NK-92 treated with Interleukin-12 subunit alpha and Interleukin-12 subunit beta, amount 100 ng/mL, for 24 hours (cell line): ENCODE measurements at places on chromosomes 7 and 10.

GRCh38 chr7:44762726-44763522 lies 14.3 kb downstream of the ZMIZ2 start:
- DNase-seq: no peak

DNA sequence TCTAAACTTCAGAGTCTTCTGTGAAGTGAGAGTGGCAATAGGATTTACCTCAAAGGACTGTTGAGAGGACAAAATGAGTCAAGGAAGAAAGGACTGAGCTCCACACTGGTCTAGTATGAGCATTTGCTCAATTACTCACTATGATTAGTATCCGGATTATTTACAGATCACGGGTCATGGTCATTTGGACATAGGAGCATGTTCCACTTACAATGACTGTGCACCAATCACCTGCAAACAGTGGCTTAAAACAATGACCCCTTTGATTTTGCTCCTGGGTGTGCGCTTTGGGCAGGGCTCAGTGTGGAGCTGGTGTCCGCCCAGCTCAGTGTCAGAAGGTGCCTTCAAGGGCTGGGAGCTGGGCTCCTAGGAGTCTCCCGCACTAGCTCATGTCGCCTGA lies 225.4 kb downstream of the TCERG1L start:
- DNase-seq: no peak

- DNase-seq: no peak
Observed at GRCh38 chr7:77823787-77824186, 25.2 kb downstream of the PHTF2 start.

DNA sequence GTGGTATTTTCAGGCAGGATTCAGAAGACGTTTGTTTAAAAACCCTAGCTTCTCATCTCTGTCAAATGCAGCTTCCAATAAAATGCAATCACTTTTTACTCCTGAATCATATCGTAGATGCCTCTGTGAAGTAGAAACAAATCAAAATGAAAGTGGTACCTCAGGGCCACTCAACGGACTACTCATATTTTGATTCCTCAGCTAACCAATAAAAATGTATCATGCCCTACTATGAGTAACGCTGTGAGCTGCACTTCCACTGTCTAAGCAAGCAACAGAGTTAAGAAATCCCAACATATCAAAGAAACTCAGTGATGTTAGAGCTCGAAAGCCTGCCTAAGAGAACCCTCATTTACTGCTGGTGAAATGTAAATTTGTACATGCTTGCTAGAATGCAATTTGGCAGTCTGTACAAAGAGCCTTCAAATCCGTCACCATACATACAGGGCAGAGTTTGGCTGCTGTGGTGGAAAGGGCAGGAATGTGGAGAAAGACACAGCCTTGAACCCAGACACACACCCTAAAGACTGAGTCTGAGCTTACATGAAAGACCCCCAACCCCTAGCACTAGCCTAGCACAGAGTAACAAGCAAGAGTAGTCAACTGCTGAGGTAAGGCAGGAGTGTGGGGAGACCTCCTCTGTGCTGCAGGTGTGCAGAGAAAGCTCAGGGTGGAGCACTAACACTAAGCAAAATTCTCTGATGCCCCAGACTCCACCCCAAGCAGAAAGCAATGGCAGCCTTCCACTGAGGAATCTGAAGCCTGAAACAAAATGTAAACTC lies 151.5 kb downstream of the ANK3 start:
- DNase-seq: no peak

- no peak for DNase-seq
Observed at GRCh38 chr10:96618653-96619052, 31.8 kb upstream of the TM9SF3 start.

GRCh38 chr7:17845197-17845547 lies 95.1 kb downstream of the SNX13 start:
- no peak for DNase-seq

- DNase-seq: no peak
Observed at GRCh38 chr7:140977741-140978140, 37.0 kb downstream of the MRPS33 start.

GRCh38 chr7:140526214-140526613 lies 46.9 kb upstream of the MKRN1 start:
- DNase-seq: no peak

- no peak for DNase-seq
Observed at GRCh38 chr7:146720195-146720594, 603.6 kb downstream of the CNTNAP2 start.

DNA sequence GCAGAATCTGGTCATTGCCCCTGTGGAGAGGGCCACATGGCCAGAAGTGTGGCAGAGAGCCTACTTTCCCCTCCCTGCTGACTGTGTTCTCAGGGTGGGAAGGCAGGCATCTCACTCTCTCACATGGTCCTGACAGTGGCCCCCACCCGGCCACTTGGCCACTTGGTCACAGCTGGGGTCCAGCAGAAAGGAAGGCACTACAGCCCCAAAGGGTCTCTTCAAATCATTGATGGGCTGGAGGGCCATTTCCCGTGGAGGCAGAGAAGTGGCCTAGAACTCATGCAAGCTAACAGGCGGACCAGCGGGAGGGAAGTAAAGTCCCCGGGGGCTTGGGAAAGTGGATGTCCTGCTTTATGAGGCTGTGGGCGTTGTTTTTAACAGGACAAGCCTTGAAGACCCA lies 125.3 kb downstream of the EMX2 start:
- no peak for DNase-seq

GRCh38 chr7:23074443-23075261 lies 30.9 kb upstream of the KLHL7 start:
- no peak for DNase-seq

GRCh38 chr7:86939197-86939814 lies 120.1 kb downstream of the ELAPOR2 start:
- no peak for DNase-seq

- DNase-seq: no peak
Observed at GRCh38 chr10:127016331-127016730, 111.1 kb downstream of the DOCK1 start.

- DNase-seq: no peak
Observed at GRCh38 chr10:13751191-13751764, 164.5 kb downstream of the PRPF18 start.

- no peak for DNase-seq
Observed at GRCh38 chr7:131173145-131173890, 154.4 kb upstream of the MKLN1 start.

DNA sequence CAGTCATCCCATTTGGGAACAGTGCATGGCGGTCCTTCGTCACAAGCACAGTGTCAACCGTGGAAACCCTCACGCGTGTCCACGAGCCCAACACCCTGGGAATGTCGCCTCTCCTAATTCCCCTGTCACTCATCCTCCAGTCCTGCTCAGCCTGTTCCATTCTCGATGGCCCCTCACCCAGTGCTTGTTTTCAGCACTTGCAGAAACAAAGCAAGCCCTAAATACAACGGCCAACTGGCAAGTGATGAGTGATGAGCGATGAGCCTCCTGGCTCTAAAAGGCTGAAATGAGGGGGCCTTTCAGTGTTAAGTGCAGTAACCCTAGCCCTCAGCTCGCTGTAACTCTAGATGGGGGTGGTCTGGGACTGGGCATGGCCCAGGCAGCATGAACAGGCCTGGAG lies 22.6 kb downstream of the NKX2-3 start:
- DNase-seq: no peak

DNA sequence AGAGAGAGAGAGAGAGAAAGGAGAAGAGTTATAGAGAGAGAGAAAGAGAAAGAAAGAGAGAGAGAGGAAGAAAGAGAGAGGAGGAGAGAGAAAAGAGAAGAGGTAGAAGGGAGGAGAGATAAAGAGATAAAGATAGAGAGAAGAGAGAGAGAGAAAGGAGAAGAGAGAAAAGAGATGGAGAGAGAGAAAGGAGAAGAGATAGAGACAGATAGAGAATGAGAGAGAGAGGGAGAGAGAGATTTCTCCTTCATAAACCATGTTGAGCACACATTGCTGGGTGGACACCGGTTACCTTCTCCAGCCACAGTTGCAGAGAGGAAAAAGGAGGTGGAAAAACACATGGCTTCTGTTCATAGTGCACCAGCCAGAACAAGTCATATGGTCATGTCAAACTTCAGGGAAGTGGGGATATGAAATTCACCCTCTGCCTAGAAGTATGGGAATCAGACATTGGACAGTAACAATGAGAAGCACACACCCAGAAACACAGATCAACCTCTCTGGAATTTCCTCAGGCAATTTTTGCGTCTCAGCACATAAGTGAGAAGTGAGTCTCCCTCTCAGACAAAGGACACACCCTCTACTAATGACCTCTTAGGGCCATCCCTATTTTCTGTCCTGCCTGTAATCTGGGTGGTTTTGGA lies 172.5 kb upstream of the SVIL start:
- DNase-seq: no peak

DNA sequence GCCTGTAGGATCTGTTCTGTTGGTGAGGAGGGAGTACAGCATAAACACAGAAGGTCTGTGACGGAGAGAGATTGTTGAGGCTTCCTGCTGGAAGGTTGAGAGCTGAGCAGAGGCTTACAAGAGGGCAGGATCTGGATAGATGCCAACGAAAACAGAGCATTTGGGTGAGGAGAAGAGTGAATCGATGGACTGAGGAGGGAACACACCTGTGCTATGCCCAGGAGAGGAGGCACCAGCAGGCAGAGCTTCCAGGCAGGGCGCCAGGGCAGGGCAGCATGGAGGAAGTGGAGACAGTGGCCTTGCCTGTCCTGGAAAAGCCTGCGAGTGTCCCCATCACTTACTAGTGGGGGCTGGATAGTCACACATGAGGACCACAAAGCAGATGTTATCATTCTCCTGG lies 282.9 kb downstream of the PAXIP1 start:
- DNase-seq: no peak
